ENCODE measurements at places on chromosomes 3 and 15.

- DNase-seq = peak; percentile 87
Measured at GRCh38 chr3:38247366-38248035, 18.1 kb upstream of the SLC22A13 start.

GRCh38 chr3:183500981-183501704 lies 54.4 kb downstream of the KLHL6 start:
- DNase-seq = no peak

GRCh38 chr3:192371870-192372400 lies 355.4 kb downstream of the FGF12 start:
- DNase-seq = no peak

DNA sequence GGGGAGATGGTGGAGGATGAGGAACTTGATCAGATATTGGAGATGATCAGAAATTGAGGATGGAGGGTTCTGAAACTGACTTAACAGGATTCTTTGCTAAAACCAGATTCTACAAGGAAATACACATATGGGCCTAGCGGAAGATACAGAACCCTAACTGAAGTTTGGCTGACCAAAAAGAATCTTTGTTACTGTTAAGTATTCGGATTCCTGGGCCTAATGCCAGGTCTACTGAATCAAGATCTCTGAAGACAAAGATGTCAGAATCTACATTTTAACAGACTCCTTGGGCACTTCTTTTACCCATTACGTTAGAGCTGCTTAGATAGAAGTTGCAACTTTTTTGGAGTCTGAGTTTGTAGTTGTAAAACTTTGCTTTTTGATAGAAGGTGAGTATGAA lies 137.7 kb downstream of the FNDC3B start:
- DNase-seq = peak; percentile 85

GRCh38 chr3:14494973-14495300 lies 45.2 kb downstream of the GRIP2 start:
- DNase-seq = no peak

GRCh38 chr3:50926868-50927267 lies 252.1 kb downstream of the DOCK3 start:
- DNase-seq = no peak

DNA sequence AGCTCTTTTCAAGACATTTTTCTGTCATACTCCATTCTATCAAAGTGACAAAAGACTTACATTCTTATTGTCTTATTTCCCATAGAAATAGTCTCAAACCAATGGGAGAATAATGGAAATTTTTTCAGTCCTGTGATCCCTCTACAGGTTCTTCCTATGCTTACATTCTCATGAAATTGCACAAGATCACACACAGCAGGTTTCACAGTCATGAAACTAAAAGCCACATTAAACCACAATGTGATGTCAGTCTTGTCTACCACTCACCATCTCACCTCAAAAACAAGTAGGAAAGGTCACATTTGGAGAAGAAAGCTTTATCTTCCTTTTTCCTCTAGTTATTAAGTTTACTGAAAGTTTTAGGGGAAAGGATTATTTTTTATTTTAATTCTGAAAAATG lies 161.0 kb upstream of the RORA start:
- peak; percentile 27 for DNase-seq

DNA sequence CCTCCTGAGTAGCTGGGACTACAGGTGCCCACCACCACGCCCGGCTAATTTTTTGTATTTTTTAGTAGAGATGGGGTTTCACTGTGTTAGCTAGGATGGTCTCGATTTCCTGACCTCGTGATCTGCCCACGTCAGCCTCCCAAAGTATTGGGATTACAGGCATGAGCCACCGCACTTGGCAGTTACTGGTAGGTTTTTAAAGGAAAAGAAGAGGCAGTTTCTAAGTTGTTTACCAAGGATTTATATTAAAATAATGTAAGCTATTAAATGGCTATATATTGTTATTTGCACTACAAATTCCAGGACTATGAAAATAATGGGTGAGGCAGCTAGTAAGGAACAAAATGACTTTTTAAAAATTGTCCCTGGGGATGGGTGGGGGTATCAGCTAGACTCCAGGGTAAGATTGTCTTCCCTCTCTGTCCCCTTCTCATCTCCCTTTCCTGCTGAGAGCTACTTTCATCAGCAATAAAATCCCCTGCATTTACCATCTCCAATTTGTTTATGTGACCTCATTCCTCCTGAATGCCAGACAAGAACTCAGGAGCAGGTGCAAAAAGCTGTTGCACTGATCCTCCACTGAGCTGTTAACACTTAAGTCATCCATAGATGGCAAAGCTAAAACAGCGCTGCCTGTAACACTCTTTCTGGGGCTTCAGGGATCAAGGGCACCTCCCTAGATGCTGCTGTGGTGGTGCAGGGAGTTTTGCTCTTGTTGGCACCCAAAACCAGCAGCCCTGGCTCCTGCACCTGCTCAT lies 165.2 kb downstream of the ZPLD1 start:
- DNase-seq = no peak

- DNase-seq = no peak
Measured at GRCh38 chr3:8773941-8774542, 4.6 kb upstream of the OXTR start.

DNA sequence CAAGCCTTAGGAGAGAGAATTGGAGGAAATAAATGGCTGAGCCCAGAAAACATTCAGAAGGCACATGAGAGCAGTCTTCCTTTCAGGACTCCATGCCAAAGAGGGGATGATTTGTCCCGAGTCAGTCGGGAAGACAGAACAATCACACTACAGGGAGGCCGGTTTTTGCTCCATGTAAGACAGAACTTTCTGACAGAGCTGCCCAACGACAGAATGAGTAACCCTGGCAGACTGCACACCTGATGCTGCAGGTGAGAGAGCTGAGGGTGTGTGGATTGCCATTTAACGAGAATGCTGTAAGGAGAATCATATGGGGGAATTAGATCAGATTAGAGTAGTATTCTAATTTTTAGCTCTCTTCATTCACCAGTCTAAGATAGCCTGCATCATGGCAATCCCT lies 533.0 kb downstream of the EPHB1 start:
- DNase-seq = no peak

DNA sequence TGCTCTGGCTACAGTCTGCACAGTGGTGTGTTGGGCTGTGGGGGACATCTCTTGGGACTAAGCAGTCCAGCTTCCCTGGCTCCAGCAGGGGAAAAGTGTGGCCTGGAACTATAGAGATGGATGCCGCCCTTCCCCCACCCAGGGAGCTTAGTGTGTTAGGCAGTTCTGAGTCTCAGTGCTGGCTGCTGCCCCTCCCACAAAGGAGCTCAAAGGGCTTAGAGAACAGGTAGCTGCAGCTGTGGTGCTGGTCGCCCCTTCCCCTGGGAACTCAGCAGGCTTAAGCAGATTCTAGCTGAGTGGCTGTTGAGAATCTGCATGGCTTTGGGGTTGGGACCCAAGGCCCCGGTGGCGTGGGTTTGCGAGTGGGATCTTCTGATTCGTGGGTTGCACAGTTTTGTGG lies 190.8 kb downstream of the PDCD6IP start:
- no peak for DNase-seq

- no peak for DNase-seq
Measured at GRCh38 chr3:188440340-188440972, 286.5 kb downstream of the LPP start.

DNA sequence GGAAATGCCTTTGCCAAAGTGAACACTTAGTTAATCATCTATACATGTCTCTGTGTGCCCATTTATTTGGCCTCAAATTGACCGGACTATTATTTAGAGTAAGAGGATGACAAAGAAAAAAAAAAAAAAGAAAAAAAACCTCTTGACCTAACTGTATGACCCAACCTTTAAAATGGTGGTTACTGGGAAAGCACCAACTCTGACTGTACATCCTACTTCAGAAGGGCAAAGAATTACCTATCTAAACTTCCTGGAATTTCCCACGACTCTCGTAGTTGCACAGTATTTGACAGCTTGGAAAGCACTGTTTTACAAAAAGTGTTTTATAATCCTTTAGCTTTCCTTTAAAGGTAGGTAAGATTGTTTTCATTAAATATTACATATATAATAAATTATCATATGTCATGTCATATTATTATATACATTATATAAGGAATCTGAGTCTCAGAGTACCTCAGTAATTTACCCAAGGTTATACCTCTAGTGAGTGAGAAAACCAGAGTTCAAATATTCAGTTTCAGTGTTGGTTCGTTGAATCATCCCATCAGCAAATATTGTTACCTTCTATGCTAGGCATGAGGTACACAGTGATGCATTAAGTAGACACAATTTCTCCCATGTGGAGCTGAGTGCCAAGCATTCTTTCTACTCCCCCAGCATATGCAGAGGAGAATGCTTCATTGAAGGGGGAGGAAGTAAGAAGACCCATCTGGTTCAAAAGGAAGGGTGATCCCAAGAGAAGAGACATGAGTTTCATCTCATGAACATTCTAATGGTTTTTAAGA lies 5.0 kb downstream of the BCL2A1 start:
- DNase-seq = peak; percentile 34

- no peak for DNase-seq
Measured at GRCh38 chr15:48631176-48631770, 14.2 kb downstream of the FBN1 start.

GRCh38 chr3:136186344-136186743 lies 9.8 kb downstream of the MSL2 start:
- peak; percentile 12 for DNase-seq

- no peak for DNase-seq
Measured at GRCh38 chr3:59728587-59728908, 678.7 kb upstream of the CFAP20DC start.

GRCh38 chr15:69908590-69909420 lies 188.9 kb downstream of the TLE3 start:
- DNase-seq = no peak

DNA sequence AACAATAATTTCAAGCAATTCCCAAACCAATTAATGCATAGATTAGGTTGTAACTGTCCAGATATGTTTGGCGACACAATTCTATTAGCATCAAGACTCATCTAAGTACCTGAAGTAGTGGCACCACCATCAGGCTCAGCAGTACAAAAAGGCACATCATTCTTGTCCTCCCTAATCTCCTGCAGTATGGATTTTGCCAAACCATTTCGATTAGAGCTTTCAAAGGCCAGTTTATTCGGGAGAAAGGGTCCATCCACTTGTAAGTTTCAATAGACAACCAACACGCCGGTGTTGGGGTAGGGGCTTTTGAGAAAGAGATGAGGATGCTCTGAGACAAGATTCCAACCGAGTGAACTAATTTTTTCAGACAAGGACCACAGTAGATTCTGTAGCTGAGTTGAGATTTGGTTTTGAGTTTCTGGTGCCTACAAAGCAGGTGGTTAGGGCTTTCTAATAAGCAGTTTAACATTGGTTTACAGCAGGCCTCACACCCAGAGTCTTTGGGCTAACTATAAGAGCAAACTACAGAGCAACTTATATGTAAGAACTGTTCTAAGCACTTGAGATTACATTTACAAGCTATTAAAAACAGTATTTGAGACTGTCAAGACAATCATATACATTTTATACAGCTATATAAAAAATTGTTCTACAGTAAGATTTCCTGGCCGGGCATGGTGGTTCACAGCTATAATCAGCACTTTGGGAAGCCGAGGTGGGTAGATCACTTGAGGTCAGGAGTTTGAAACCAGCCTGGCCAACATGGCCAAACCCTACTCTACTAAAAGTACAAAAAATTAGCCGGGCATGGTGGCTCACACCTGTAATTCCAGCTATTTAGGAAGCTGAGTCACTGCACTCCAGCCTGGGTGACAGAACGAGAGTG lies 4.5 kb downstream of the RPL22L1 start:
- DNase-seq = no peak

GRCh38 chr3:170162630-170163029 lies 18.9 kb downstream of the PHC3 start:
- no peak for DNase-seq

DNA sequence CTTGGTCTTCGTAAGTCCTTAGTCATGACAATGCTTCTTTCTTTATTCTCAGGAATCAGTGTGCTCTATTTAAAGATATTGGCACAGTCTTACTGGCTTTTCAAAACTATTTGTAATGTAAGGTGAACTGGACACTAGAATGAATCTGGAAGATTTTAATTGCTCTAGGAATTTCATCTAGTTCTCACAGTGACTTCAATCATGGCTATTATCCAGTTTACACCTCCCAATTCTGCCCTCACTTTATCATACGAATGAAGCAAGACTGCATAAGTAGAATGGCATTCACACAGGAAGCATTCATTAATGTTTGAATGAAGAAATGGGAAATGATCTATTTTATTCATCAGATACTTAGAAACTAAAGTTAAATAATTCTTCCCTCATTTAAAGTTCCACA lies 26.7 kb upstream of the DRD3 start:
- DNase-seq = no peak

- DNase-seq = no peak
Measured at GRCh38 chr3:39121621-39122020, 14.1 kb downstream of the TTC21A start.

GRCh38 chr15:78715930-78716329 lies 74.9 kb upstream of the CHRNB4 start:
- peak; percentile 68 for DNase-seq

GRCh38 chr3:26558257-26558656 lies 64.3 kb upstream of the LRRC3B start:
- DNase-seq = no peak

GRCh38 chr15:87863152-87863551 lies 393.4 kb downstream of the NTRK3 start:
- no peak for DNase-seq

- no peak for DNase-seq
Measured at GRCh38 chr3:127888564-127889107, 26.4 kb upstream of the KBTBD12 start.

DNA sequence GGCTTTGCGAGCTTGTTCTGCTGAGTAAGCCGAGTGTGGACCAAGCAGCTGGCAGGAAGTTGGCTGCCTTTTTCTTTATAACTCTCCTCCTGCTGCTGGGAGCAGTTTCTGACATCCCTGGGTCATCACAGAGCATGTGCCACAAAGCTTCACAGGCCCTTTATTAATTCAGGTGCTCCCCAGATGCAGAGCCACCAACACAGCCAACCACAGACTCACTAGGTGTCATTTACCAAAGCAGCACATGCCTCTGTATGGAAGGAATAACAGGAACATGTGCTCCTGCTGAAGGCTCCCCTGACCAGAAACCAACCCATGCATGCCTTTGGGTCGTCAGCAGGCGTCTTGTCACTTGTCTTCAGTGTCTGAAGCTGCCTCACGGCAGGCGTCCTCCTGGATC lies 152.5 kb downstream of the ADAMTS17 start:
- DNase-seq = no peak

DNA sequence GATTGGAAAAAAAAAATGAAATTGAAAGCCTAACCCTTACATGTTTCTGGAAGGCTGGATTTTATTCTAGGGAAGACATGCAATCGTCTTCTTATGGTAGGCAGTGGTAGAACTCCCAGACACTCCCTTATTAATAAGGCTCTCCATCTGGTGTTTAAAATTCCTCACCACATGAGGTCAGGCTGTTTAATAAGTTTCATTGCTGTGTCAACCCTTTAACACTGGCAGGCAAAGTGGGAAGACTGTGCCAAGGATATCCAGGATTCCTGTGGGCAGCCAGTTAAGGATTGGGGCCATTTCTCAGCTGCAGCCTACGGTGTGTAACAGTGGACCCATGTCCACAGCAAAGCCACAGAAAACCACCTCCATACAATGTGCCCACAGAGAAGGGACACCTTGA lies 225.5 kb upstream of the CHRM5 start:
- DNase-seq = peak; percentile 38

All from fibroblast of upper back skin (primary cell).